Activated CD8-positive, alpha-beta memory T cell treated with anti-CD3 and anti-CD28 coated beads, Interleukin-2, amount 10 ng/mL, durations not matched to agents 7 days and 5 days (primary cell): ENCODE measurements at places on chromosomes 1 and 21.

GRCh38 chr1:193588311-193589082 is 402.1 kb upstream of the B3GALT2 start:
- no peak for DNase-seq

DNA sequence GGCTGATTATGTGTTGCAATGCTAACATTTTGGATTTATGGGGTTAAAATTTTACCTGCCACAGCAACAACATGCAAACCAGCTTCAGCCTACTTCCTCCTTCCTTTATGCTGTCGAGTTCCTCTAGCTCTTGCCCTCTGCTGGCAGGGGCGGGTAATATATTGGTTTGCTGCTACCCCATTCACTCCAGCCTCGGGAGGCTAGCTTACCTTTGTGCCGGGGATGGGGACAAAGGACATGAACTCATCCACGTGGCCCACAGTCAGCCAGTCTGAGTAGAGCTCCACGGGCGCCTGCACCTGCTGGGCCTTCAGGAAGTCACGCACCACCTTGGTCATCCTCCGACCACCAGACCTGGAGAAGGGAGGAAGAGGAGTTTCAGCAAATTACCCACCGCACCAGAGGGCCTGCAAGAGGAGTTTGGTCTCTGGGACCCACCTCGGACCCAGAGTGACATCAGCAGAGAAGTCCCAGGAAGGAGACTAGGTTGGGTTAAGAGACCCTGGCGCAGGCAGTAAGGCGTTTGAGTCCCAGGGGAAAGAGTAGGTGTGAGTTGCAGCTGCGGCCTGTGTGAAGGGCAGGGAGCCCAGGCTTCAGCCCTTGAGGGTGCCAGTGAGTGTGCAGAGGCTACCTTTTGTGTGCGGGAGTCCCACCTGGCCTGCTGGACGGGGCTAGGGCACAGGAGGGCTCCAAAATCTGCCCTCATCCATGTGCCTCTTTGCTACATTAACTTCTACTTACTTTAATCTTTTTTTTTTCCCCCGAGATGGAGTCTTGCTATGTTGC is 21.8 kb upstream of the SDHB start:
- DNase-seq = peak; percentile 62

DNA sequence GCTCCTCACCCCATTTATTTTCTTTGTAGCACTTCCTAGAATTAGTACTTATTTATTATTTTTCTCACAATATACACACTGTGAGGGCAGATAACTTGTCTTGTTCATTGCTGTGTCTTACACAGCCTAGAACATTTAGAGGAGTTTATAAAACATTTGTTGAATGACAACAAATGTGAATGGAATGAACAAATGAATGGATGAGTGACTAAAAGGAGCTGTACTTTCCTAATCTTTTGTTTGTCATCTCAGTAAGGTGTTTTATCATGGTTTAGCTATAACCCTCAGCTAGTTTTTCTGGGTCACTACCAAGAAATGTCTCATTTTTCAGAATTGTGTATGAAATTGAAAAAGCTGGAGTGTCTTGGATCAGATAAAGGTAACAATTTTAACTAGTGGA is 239.3 kb upstream of the KCNK2 start:
- no peak for DNase-seq

DNA sequence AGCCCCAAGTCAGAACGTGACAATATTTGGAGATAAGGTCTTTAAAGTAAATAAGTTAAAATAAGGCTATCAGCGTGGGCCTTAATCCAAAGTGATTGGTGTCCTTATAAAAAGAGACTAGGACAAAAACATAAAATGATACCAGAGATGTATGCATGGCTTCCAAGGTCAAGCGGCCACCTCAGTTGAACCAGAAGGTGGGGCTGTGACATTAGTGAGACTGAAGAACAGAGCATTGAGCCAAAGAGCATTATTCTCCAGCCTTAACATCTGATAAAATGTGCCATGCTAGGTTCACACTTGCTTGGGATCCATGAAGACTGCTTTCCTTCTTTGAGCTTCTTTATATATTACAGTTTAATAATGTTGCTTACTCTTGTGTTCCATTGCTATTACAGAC is 554.6 kb downstream of the PLA2G4A start:
- no peak for DNase-seq

DNA sequence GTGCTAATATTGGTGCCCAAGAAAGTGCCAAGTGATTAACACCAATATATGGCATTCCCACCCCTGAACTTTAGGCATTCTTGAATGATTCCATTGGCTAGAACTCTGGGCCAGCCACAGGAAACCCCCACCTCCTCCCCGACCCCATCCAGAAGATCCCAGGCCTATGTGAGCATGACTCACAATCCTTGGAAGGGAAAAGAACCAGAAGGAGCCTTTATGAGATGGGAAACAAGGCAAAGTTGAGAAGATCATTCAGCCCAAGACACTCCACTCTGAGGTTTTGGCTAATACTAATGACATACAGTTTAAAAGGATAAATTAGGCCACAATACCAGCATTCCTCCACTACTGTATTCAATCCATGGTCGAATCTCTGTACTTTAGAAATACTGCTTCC is 21.8 kb downstream of the ELK4 start:
- DNase-seq = no peak

- no peak for DNase-seq
Measured at GRCh38 chr1:41743366-41743765, 175.4 kb downstream of the HIVEP3 start.

- no peak for DNase-seq
Measured at GRCh38 chr1:236292425-236292824, 10.7 kb upstream of the ERO1B start.

DNA sequence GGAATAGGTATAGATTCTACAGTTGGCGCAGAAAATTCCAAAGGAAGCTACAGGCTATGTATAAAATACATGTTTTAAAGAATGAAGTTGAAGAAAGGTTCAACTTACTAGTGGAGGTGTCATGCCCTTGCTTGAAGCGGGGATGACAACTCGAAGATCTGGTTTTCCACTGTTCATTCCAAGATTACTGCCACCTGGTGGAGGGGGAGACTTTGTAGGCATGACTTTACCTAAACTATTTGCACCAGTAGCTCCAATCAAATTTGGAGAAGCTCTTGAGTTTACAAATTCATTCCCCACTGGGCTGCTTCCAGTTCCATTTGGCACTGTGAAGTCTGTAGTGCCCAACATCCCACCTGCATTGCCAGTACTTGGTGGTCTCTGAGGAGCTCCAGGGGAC is 81.7 kb downstream of the AXDND1 start:
- DNase-seq = no peak

DNA sequence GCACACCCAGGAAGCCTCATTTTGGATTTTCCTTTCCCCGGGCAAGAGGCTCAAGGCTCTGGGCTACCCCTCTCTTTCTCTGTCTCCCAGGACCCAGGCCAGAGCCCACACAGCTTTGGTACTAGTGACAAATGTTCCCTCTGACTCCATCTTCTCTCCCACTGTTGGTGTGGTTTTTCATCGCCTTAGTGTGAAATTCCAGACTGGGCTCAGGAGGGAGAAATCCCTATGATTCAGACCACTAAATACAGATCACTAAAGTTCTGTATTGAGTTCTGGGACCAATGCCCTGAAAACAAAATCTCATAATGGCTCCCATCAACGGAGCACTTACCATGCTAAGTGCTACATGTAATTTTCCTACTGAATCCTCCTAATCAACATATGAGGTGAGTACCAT is 26.1 kb downstream of the IQGAP3 start:
- DNase-seq = no peak

GRCh38 chr1:11046270-11046566 is 821 bp downstream of the MASP2 start:
- no peak for DNase-seq

DNA sequence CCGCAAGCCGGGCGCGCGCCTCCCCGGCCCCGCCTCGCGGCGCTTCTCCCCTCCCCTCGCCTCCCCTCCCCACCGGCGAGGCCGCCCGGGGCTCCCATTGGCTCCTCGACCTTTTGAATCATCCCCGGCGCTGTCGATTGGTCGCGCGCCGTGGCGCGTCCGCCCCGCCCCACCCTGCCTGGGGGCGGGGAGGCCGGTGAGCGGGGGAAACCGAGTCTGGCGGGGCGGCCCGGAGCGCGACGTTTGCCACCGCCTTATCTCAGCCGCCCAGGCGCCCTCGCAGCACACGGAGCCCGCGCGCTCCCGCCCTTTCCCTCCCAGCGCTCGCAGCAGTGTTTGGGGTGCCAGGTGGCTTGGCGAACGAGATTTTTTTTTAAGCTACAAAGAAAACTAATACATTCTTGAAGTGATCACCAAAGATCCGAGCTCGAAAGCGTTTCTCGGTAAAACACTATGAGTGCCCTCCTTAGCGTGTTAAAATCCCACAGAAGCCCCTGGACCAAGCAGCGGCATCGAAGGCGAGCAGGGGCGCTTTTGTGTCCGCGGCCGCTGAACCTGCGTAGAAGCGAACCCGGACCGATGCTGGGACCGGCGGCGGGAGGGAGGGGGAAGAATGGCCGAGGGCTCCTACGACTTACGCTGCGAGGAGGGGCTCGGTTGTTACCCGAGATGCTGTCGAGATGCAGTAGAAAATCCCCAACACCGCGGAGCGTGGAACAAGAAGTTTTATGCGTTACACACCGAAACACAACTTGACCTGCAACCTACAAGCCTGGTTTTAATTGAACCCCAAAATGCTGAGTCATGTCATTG is 436 bp upstream of the LBR start:
- peak; percentile 95 for DNase-seq

DNA sequence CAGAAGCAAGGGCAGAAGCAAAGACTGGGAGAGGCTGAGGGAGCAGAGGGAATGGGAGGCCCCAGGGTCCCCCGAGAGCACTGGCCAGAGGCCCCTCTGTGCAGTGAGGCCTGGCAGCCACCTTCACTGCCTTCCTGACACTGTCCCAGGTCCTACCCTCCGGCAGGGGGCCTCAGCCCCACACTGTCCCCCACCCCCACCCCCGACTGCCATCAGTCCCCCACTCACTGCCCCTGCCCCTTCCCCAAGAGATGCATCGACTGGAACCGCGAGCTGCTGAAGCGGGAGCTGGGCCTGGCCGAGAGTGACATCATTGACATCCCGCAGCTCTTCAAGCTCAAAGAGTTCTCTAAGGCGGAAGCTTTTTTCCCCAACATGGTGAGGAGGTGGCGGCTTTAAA is 13.0 kb upstream of the PADI6 start:
- no peak for DNase-seq

- DNase-seq = no peak
Measured at GRCh38 chr1:167755654-167756053, 33.9 kb downstream of the MPZL1 start.

GRCh38 chr1:155591770-155592169 is 18.2 kb upstream of the MSTO1 start:
- no peak for DNase-seq

GRCh38 chr1:162070094-162070748 is 730 bp downstream of the NOS1AP start:
- no peak for DNase-seq

DNA sequence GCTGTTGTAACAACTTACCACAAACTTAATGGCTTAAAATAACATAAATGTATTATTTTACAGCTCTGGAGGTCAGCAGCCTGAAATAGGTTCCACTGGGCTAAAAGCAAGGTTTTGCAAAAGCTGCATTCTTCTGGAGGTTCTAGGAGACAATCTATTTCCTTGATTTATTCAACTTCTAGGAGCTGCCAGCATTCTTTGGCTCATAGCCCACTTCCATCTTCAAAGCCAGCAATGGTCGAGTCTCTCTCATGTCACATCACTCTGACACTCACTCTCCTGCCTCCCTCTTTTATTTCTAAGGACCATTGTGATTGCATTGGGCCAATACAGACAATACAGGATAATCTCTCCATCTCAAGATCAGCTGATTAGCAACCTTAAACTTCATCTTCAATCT is 15.1 kb upstream of the FOXJ3 start:
- DNase-seq = no peak

- DNase-seq = no peak
Measured at GRCh38 chr21:42310411-42311001, 4.7 kb downstream of the TFF3 start.

- DNase-seq = peak; percentile 36
Measured at GRCh38 chr1:162384116-162384515, 2.6 kb downstream of the C1orf226 start.

GRCh38 chr1:41779360-41779759 is 139.4 kb downstream of the HIVEP3 start:
- no peak for DNase-seq

- DNase-seq = no peak
Measured at GRCh38 chr1:241507189-241507863, 12.2 kb downstream of the FH start.

DNA sequence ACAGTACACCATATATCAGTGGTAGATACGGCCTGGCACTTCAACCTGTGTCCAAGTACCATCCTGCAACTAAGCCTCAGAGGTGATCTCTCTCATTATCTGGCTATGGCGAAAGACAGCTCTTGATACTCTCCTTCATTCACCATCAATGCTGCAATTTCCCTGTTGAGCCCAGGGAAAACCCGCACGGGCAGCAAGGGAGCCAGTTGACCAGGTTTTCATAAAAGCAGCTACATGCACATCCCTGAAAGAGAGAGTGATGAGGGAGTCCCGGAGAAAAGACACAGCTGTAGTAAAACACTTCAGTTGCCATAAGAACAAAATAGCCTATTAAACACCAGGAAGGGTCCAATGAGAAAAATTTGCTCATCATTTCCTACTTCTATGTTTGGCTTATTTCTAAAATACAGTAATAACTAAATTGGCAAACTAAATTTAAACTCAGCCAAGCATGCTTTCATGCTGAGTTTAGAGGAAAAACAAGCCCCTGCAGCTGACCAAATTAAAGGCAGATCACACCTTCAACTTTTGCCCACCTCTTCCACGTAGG is 68.3 kb downstream of the CAPZB start:
- no peak for DNase-seq

DNA sequence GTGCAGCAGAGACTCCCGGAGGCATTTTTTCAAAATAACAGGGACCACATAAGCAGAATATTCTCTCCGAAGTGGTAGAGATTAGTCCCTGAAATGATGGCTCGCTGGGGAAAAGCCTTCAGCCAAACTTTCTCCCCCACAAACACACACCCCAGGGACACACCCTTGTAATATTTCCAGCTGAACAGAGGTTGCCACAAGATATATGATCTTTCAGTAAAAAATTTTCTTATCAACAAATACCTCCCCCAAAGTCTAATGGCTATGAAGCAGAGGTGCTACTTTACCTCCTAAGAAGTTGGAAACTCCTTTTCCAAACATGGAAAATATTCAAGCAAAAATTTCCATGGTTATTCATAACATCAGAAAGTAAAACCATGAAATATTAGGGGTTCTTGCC is 190.2 kb upstream of the PALMD start:
- DNase-seq = no peak

DNA sequence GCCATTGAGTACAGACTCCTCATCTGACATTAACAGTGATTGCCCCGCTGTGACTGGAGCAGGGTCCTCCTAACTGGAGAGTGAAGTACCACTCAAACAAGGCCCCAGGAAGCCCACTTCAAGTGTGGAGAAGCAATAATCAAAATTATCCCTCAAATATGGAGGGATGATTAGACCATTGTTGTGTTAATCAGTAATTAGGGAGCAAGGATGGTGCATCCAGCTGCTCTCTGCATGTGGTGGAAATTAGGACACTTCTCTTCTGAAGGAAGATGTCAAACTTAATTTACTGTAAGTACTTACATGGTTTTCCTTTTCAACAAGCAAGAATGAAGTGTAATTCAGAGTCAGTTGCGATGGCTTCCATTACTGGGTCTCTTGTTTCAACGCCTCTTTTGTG is 3.4 kb upstream of the ZP4 start:
- DNase-seq = no peak
